ENCODE measurements at places on chromosomes 4 and X. TPM values are rescaled to one million over a fixed set of nuclear protein-coding genes. Genes with fewer than 3 reads are reported as not detected.

GRCh38 chr4:72770708-72771107 lies 201.7 kb upstream of the ADAMTS3 start:
- DNase-seq, result no peak

SLC16A2 gene
- 0.24 TPM for polyA plus RNA-seq

DNA sequence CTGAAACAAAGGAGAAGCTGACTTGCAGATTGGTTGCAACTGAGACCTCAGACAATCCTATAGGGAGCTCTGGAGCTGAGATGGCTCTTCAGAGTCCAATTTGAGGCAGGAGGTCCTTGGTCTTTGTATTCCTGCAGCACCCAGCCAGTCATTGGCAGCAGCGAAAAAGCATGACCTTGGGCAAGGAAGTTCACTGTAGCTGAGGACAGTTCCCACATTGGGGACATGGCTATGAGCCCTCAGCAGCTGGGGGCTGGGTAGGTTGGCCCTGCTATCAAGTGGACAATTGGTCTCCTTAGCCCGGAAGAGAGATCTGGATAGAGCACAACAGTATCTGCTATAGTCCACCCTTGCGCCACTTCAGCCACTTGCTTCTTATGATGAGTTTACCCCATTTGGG lies 56.9 kb upstream of the ATP6AP2 start:
- no peak for DNase-seq

CYSLTR1 gene
- 2.6 TPM for polyA plus RNA-seq

GRCh38 chr4:113181289-113182007 lies 132.0 kb downstream of the ANK2 start:
- no peak for DNase-seq

DNA sequence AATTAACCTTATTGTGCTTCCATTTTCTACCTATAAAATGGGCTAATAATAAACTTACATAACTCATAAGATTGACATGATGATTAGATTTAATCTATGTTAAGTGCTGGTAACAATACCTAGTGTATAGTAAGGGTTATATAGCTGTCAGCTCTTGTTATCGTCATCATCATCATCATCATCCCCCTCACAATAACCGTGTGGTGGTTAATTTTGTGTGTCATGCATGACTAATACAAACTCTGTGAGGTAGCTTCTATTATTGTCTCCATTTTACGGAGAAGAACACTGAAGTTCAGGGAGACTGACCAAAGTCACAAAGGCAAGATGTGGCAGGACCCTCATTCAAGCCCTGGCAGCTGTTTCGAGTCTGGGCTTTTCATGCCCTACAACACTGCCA lies 211.3 kb downstream of the PALLD start:
- no peak for DNase-seq

GRCh38 chr4:80926446-80926845 lies 104.1 kb upstream of the BMP3 start:
- no peak for DNase-seq

PROM1 gene
- not detected for polyA plus RNA-seq

DNA sequence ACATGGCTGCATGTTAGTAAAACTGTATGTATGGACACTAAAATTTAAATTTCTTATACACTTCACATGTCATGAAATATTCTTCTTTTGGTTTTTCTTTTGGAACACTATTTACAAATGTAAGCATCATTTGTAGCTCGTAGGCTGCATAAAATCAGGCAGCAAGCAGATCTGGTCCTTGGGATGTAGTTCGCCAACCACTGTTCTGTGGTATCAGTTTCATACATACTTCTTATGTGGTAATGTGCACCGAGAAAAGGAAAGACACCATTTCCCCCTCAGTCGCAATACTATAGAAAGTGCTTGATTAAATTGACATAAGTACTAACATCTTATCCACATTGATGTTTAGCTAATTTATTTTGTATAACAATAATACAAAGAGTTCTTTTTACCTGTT lies 274.4 kb upstream of the VCX start:
- no peak for DNase-seq

DNA sequence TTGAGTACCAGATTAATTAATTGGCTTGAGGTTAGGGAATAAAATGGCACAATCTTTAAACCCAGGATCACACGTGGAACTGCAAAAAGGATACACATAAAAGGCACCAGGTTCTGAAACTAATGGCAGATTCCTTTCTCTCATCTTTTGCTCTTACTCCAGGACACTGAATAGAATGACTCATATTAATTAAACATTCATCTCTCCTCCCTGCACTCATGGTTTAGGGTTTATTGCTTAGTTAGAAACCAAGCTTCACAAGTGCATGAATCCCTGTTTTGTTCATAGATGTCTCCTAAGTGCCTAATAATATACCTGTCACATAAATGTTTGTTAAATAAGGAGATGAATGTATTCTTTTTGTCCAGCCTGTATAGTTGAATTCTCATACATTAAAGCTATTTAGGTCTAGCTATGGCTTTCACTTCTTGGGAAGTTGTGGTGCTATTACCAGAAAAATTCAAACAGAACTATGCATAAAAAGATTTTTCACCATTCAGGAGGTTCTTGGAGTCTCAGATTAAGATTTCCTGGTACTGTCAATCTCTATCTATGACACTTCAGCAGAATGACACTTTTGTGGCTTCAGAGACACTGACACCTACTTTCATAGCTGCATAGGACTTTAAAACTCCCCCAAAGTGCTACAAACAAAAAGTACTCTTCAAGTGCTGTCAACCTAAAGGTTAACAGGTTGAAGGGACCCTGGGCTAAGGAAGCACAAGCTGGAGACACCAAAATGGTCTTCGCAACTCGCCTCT lies 7.4 kb downstream of the CORIN start:
- no peak for DNase-seq

DNA sequence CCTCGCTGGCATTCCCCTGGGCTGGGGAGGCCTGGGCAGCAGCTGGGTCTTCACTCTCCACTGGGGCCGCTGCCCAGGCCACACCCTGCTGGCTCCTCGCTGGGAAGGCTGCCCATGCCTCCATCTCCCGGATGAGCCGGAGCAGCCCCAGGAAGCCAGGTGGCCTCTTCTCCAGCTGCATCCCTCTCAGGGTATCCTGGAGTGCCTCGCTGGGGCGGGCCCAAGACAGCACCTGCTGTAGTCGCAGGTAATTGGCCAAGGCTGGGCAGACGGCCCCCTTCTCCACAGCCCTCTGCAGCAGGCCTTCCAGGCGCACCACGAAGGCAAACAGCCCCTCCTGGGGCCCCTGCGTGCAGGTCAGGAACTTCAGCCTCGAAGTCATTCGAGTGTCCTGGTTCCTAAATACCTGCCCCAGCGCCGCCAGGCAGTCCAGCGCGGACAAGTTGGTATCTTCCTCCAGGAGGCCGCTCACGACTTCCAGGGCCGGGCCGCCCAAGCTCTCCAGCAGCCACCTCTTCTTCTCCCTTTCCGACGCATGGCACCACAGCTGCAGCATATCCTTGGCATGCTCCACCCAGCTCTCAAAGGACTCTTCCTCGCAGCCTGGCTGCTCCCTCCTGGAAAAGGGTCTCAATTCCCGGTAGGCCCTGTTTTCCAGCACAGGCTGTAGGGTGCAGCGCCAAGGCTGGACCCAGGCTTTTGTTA lies 3.7 kb downstream of the PNMA6E start:
- DNase-seq, result no peak

- DNase-seq, result no peak
Measured at GRCh38 chr4:94558392-94558904, 106.7 kb downstream of the PDLIM5 start.

NUP62CL gene
- polyA plus RNA-seq, result 2.0 TPM

DNA sequence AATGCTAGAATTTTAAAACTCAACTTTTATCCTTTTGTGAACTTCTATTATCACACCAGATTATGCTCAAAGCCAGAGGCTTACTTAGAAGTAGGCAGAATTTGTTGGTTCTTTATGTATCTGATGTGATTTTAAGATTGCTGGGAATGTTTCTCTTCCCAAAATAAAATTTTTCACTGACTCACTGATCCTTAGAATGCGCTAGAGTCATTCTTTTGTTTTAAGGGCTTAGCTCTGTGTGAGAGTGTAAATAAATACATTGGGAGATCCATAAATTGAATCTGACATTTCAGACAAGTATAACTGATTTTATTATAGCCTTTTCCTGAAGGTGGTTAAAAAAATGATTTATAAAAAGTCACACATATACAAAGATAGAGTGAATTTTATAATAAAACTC lies 101.3 kb downstream of the LARP1B start:
- no peak for DNase-seq
